Activated CD4-positive, alpha-beta T cell treated with anti-CD3 and anti-CD28 coated beads, Interleukin-2, amount 50 U/mL, for 16 hours (primary cell): ENCODE measurements at places on chromosomes 7 and 10.

- no peak for DNase-seq
Measured at GRCh38 chr10:68517188-68517587, 10.1 kb downstream of the SLC25A16 start.

GRCh38 chr7:128103498-128104107, 72.4 kb upstream of the LRRC4 start:
- DNase-seq = peak; percentile 32

DNA sequence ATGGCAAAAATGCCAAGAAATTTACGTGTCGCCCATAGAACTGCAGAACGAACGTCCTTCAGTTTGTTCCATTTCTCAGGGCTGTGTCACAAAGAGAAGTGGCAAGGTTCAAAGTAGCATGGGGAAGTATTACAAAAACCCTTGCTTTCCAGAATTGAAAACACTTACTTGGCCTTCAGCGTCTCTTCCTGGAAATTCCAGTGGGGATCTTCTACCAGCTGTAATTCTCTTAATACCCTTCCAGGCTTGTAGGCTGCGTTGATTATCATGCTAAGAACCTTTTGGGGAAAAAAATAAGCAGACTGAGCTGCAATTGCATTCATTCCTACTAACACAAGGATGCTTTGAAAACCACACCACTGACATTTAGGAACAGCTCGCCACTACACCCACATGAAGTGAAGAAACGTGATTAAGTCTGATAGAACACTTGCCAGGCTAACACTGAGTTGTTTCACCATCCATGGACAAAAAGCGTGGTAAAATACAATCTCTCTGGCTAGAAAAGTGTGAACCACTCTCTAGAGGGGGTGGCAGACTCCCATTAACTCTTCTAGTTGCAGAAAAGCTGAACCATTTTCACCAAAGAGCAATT, 222.3 kb downstream of the SFMBT2 start:
- DNase-seq = no peak

GRCh38 chr10:52250510-52250909, 63.6 kb upstream of the DKK1 start:
- DNase-seq = no peak

DNA sequence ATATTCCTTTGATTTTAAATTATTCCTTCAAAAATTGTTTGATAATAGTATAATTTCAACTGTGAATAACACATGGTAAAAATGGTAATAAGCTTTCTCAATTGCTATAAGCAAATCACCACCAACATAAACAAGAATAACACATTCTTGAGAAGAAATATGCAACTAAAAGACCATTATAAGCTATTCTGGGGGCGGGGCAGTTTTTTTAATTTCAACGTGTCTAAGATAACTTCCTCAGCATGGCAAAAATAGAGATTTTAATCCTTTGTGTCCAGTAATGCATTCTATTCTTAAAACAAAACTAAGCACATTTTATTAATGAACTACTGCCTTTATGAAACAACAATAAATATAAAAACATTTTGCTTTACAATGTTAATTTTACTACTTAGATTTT, 1.5 kb downstream of the DNAJC12 start:
- no peak for DNase-seq

GRCh38 chr7:16627236-16627635, 18.3 kb downstream of the ANKMY2 start:
- no peak for DNase-seq

- DNase-seq = no peak
Measured at GRCh38 chr10:87538092-87539015, 33.7 kb downstream of the MINPP1 start.

GRCh38 chr7:105268056-105268455, 120.7 kb downstream of the SRPK2 start:
- DNase-seq = peak; percentile 56

- DNase-seq = no peak
Measured at GRCh38 chr10:93468461-93469213, 13.5 kb downstream of the MYOF start.

DNA sequence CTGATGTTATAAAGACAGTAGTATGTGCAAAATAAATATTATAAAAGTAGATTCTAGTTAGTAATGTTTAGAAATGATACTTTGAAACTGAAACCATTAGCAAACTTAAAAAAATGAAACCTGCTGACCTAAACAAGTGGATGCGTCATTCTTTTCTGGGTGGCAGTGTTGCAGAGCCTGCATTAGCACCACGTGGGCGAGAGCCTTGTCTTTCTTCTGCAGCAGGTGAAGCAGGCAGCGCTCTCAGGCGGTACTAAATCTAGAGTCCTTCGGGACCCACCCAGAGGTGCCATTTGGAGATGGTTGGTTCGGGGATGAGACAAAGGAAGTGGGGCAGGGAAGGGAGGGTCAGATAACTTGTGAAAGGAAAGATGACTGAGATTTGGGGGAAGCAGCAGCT, 759.1 kb upstream of the IGFBP3 start:
- DNase-seq = no peak

GRCh38 chr10:95451568-95452524, 109.3 kb downstream of the SORBS1 start:
- no peak for DNase-seq

GRCh38 chr10:123097039-123097438, 38.7 kb upstream of the HMX3 start:
- no peak for DNase-seq

- no peak for DNase-seq
Measured at GRCh38 chr7:98459529-98459928, 58.6 kb upstream of the BAIAP2L1 start.

GRCh38 chr7:3548815-3549214, 247.8 kb downstream of the SDK1 start:
- no peak for DNase-seq

- no peak for DNase-seq
Measured at GRCh38 chr10:98096316-98096715, 38.1 kb upstream of the R3HCC1L start.

GRCh38 chr7:40986351-40986873, 716.5 kb downstream of the INHBA start:
- DNase-seq = no peak

- DNase-seq = no peak
Measured at GRCh38 chr7:47283497-47284131, 298.3 kb downstream of the TNS3 start.

DNA sequence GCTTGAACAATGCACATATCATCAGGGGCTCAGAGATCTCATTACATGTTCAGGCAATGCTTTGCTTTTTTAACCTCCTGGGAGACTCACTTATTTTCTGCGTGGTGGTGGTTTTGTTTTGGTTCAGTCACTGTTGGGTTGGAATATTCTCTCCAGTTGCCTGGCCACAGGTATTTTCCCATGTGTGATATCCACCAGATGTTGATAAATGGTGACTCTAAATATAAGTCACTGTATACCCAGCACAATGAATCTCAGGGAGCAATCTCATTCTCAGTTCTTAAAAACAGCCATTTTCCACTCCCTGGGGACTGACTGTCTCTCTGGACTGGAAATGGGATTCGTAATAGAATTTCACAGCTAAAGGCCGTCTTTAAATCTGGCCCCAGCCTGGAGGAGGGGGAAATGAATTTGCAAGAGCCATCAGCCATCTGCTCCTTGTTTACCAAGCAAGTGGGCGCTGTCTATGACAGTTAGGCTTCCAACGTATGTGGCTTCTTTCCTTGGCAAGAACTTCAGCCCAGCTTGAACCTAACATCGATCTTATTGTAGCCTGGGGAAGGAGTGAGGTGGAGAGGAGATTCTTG, 1106.2 kb downstream of the NRG3 start:
- DNase-seq = no peak

GRCh38 chr7:66110856-66111255, 3.8 kb upstream of the CRCP start:
- DNase-seq = no peak

DNA sequence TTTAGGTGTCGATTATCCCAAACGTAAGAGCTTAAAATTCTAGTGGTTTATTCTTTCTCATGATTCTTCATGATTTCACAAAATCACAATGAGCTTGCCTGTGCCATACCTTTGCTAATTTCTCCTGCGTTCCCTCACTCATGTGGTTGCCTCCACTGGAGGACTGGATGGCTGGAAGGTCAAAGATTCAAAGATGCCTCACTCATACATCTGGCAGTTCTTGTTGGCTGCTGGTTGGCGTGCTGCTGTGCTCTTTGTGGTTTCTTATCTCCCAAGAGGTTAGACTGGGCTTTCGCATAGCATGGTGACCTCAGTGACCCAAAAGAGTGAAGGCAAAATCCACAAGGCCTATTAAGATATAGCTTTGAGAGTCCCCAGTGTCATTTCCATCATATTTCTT, 877.6 kb upstream of the AUTS2 start:
- no peak for DNase-seq

GRCh38 chr10:10532236-10532635, 485.4 kb upstream of the CELF2 start:
- no peak for DNase-seq

- peak; percentile 66 for DNase-seq
Measured at GRCh38 chr10:27344568-27345454, 104.2 kb upstream of the ACBD5 start.

DNA sequence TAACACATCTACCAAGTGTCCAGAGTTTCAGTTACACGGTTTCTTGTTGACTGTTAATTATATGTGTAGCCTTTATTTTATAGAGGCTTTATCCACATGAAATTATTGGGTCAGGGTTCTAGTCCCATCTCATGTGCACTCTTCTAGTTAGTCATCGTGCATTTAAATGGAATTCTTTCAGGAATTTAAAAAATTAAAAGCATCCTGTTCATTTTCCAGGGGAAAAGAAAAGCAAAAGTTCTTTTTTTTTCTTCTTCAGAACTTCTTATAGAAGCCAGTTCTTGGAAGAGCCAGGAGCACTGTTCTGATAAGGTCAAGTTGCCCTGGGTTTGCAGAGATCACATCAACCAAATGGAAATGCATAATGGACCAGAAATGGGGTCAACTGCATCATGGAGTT, 324.7 kb downstream of the INHBA start:
- DNase-seq = no peak

GRCh38 chr10:125709553-125710474, 9.7 kb upstream of the EDRF1 start:
- DNase-seq = no peak

DNA sequence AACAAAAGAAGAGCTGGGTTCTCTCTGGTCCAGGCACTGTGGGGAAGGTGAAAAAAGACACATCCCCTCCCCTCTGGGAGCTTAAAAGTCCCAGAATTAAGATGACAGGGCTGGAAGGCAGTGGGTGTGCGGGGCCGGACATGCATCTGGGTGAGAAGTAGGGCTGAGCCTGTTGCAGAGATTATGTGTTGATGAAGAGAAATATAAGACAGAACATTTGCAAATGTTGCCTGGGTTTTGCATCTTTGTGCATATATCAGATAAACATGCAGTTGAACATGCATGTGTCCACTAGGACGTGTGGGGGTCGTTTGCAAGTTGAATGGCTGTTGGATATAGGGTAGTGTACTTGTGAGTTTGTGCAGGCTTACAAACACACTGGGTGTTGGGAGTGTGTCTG, 94.3 kb upstream of the PPIF start:
- DNase-seq = no peak

DNA sequence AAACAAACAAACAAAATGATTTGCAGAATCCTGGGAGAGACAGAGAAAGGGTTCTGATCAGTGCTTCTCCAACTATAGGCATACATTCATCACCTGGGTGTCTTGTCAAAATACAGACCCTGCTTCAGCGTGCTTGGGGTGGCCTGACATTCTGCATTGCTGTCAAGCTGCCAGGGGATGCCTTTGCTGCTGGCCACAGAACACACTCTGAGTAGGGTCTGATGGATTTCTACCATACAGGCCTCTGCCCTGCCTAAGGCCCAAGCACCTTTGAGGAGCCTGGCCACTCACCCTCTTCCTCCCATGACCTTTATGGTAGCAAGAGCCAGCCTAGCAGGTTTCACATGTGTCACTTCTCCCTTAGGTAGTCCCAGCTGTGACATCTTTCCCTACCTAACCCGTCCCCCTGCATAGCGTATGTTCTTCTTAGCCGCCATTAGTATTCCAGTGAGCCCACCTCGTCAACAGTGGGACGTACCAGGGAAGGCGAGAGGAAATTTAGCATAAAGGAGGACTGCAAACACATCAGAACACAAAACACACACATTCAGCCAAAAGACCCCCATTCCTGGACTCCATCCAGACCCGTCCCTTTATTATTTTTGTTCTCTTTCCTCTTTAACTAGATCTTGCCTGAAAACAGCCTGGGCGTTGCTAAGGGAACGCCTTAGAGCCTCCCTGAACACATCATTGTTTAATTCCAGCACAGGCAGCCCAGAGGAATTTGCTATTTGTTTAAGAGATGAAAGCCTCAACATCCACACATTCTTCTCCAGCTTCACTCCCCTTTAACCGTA, 43.9 kb upstream of the PODXL start:
- no peak for DNase-seq

GRCh38 chr7:70776627-70777101, 355.3 kb upstream of the GALNT17 start:
- peak; percentile 58 for DNase-seq

DNA sequence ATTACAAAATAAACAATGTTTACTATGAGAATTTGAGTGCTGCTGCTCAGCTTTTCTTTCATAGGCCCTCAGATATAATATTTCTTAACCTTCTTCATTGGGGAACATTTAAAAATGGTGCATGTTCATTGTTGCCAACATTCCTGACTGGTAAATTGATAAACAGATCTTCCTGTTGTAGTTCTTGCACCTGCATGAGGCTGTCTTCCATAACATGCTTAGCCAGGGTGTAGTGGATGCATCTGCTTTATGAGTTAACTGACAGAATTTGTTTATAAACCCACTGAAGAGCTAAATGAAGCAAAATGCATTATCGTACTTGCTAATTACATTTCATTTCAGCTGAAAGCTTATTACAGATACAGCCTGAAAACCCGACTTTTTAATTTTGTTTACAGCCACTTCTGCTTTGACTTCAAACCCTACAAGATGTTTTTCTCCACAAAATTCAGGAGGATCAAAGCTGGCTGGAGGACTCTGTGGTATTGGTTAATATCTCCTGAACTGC, 177.2 kb downstream of the SEM1 start:
- DNase-seq = no peak

DNA sequence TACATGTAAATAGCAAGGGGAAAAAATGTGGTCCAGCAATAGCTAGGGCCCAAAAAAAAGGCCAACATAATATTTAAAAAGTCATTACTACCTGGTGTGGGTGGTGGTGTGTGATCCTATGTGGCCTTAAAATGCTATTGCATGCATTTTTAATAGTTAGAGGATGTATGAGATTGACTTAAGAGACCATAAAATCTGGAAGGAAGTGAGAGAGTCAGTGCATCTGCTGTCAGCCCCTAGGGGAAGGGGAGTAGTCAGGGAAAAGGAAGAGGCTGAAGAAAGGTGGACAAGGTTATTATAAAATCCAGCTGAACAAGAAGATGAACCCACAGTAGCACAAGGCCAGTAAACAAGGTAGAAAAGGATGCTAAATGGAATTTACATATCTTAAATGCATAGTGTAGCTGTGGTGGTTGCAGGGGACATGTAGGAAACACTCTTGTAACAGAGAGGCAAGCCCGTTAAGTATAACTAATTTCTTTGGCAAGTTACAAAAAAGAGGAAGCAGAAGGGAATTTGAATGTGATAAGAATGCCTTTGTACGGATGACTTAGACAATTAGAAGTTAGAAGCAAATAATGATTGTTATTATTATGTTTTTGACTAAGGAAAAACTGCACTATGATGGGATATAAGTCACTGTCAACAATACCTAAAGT, 11.9 kb upstream of the NDUFA5 start:
- no peak for DNase-seq
